ENCODE measurements at places on chromosomes 7 and 10. TPM values are rescaled to one million over a fixed set of nuclear protein-coding genes. Genes with fewer than 3 reads are reported as not detected.

Gene NME8
- total RNA-seq: not detected

Gene TMEM139
- total RNA-seq: 20.3 TPM

Gene TAS2R3
- 0.47 TPM for total RNA-seq

GRCh38 chr7:55493408-55493807, 78.9 kb downstream of the VOPP1 start:
- no peak for DNase-seq

DNA sequence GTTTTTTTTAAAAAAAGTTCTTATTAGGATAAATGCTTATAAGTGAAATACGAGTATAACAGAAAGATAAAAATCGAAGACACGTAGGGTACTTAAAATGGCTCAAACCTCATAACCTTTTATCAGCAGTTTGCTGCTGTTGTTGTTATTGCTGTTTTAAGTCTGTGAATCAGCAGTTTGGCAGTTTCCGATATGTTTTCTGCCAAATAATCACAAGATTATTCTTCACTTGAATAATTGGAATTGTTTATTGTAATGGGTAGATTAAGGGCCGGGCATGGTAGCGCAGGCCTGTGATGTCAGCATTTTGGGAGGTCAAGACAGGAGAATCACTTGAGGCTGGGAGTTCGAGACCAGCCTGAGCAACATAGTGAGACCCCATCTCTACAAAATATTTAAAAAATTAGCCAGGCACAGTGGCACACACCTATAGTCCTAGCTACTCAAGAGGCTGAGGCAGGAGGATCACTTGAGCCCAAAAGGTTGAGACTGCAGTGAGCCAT, 177.6 kb downstream of the VTI1A start:
- DNase-seq: no peak
